Left ventricle myocardium superior (tissue), 1 donor: ENCODE measurements at places on chromosomes 2 and 18. TPM values are rescaled to one million over a fixed set of nuclear protein-coding genes. Genes with fewer than 3 reads are reported as not detected.

- no peak for DNase-seq
Observed at GRCh38 chr18:34870555-34871310, 160.6 kb downstream of the DTNA start.

GRCh38 chr2:206657087-206657486 lies 14.8 kb downstream of the FAM237A start:
- DNase-seq = no peak

The MBOAT2 gene
- total RNA-seq = 15.5 TPM

- DNase-seq = peak; percentile 79
Observed at GRCh38 chr2:24456599-24457556, 34.2 kb upstream of the NCOA1 start.

- no peak for DNase-seq
Observed at GRCh38 chr2:39145906-39146421, 25.1 kb upstream of the SOS1 start.

The PLGLB2 gene
- total RNA-seq = 1.7 TPM

- no peak for DNase-seq
Observed at GRCh38 chr18:30501594-30501993, 540.9 kb downstream of the DSC3 start.

DNA sequence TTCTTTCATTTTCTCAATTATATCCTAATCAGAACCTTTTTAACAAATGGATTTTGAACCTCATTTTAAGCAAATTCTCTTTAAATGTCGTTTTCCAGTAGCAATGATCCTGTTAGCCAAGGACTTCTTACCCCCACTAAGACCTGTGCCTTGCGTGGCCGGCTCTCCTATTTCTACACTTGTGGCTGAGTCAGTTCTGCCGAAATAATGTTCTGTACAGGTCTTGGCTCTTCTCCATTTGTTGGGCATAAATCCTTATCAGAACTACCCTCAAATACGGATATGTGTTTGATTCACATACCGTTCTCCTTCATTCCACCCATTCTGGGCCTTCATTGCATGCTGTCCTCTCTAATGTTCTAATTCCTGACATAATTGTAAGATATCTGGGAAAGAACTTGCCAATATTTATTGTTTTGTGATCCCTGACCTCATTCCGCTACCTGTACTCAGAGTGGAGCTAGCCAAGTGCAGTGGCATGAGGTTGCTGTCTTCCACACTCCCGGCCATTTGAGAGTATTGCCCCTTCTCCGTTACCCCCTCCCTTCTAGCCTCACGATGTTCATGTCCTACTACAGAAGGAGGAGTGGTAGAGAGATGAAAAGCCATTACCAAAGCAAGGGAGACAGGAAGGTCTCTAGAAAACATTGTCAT lies 78.7 kb downstream of the MYOM1 start:
- DNase-seq = no peak

- DNase-seq = no peak
Observed at GRCh38 chr2:168401771-168402170, 54.3 kb upstream of the CERS6 start.

DNA sequence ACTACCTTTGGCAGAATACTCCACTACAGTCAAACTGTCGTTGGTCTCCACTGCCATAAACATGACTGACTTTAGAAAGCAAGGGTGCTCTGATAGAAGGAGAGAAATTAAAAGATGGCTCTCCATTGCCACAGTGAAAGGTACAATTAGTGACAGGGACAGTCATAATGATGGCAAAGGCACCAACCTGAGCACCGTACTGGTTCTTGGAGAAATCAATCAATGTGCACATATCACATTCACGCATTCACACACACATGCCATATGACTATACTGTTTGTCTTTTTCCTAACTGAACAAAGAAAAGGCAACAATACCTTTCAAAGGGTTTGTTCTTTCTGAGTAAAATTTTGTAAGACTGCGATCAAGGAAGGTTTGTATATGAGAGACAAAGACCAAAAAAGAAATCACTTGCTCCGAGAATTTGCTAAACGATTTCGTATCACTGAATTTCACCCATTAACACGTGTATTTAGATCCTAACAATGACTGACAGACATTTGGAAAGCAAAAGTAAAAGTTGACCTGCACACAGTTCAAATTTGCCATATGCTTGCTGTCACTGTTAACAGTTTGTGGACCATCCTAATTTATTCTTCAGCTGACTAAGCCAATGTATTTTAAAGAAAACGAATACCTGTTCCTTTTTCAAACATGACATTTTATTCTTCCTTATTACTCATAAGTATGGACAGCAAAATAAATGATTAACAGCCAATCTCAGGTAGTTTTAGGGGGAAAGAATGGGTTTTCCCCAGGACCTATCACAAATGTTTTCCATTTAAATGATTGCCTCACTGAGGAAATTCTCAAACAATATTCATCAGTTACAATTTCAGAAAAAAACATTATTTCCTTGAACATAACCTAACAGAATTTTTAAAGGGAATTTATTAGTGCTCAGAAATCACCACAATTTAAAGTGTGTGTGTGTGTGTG lies 644.4 kb downstream of the ZEB2 start:
- DNase-seq = no peak

The TUBA4B gene
- total RNA-seq = not detected

- DNase-seq = peak; percentile 34
Observed at GRCh38 chr2:197675711-197676188, 363 bp upstream of the RFTN2 start.

The CD8B2 gene
- not detected for total RNA-seq

- peak; percentile 88 for DNase-seq
Observed at GRCh38 chr2:73970850-73971471, 13.7 kb upstream of the TET3 start.

DNA sequence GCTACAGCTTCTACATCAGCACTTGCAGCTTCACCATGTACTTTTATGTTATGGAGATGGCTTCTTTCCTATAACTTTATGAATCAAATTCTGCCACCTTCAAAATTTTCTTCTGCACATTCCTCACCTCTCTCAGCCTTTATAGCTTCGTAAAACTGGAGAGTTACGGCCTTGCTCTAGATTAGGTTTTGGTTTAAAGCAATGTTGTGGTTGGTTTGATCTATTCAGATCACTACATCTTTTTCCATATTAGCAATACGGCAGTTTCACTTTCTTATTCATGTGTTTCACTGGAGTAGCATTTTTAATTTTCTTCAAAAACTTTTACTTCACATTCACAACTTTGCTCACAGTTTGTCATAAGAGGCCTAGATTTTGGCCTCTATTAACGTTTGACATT lies 242.9 kb upstream of the GYPC start:
- DNase-seq = no peak

The MRO gene
- total RNA-seq = 4.0 TPM

DNA sequence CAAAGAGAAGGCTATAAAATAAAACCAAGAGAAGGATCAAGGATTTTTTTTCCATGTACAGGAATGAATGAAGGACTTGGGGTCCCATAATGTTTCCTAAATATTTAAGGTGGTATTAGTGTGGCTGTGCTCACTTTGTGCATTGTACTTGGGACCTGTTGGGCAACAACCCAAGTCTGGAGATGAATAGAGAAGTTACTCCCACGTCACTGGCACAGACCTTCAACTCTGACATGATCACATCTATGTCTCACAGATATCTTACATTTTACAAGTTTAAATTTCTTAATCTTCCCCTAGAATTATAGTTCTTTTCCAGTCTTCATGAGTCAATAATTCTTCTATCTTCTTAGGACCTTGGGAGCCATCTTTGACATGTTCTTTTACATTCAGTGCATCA lies 133.4 kb downstream of the PLCL1 start:
- no peak for DNase-seq

DNA sequence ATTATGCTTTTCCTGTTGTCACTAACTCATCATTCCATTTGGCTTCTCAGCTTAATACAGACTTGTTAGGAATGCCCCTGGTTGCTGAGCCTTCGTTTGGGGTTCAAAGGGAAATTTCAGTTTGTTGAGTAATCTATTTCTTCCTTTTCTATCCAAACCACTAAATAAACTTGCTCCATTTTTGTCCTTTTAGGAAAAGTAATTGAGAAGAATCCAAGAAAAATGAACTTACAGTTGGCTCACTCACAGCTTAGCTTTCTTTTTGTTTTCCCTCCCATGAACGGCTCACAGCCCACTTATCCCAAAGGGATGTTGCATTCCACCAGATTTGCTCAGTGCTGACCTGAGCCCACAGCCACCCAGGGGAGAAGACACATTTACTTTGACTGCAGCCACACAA lies 73.9 kb downstream of the SOX11 start:
- DNase-seq = no peak

- DNase-seq = no peak
Observed at GRCh38 chr2:220937245-220937644, 634.9 kb downstream of the EPHA4 start.

GRCh38 chr2:47264143-47264542 lies 109.0 kb upstream of the STPG4 start:
- DNase-seq = no peak

The BZW1 gene
- total RNA-seq = 71.2 TPM

DNA sequence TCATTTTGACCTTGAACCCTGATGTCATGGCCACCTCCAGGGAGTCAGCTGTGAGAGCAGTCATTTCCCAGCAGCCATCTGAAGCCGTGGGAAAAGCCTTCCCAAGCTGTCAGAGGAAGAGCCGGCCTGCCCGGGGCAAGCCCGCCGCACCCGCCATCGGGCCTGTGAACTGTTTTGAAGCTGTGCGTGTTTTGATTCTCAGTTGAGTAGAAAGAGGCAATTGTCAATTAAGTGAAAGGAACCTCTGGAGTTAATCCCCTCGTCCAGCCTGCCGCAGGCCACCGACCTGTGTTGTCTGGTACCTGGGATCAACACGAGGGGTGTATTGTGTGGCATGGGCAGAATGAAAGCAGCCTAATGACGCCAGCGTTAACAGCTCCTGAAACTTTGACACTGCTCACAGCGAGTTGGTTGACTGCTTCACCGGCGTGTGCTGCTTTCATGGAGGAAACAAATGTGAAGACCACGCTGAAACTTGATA lies 318.4 kb downstream of the AGAP1 start:
- DNase-seq = no peak

DNA sequence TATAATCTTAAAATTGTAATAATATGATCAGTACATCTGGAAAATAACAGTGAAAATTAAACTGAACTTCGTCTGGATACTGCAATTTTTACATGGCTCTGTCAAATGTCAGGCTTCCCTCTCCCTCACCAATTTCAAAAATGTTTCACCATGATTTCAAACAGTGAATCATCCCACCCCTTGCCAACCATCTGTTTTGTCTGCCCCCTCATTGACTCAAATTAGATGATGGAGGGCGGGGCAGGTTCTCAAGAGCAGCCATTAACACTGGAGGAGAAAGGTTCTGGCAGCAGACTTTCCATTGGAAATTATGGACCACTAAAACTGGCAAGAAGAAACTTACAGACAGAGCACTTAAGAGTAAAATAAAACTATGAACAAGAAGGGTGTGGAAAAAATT lies 1195.7 kb upstream of the ZEB2 start:
- DNase-seq = no peak

GRCh38 chr2:189047171-189047888 lies 73.2 kb downstream of the COL3A1 start:
- no peak for DNase-seq

GRCh38 chr2:219385958-219386520 lies 1.7 kb downstream of the DNPEP start:
- peak; percentile 41 for DNase-seq

- DNase-seq = no peak
Observed at GRCh38 chr2:170736628-170737027, 21.5 kb downstream of the SP5 start.

DNA sequence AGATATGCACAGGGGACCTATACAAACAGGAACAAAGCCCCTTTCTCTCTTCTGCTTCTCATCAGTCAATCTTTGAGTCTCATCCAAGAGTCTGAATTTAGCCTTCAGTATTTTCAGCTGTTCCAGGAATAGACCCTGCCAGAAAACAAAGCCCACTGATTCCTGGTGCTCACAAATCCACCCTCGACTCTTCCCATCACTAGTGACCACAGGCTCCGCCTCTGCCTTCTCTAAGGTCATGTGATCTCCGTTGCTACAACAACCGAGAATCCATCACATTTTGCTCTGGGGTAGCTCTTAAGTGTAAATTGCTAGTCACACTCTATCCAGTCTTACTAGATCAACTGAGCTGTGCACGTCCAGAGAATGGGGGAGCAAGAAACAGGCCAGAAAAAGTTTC lies 46.4 kb upstream of the SPTBN1 start:
- no peak for DNase-seq

The CHST10 gene
- total RNA-seq = 10.7 TPM

- DNase-seq = no peak
Observed at GRCh38 chr2:56034258-56034657, 110.7 kb upstream of the EFEMP1 start.

- DNase-seq = no peak
Observed at GRCh38 chr2:209556354-209556961, 132.6 kb downstream of the MAP2 start.

- peak; percentile 69 for DNase-seq
Observed at GRCh38 chr18:23237524-23238151, 102.4 kb downstream of the CABLES1 start.

The GALNT5 gene
- 0.07 TPM for total RNA-seq

The MAL gene
- 3.9 TPM for total RNA-seq

The TBR1 gene
- not detected for total RNA-seq

- no peak for DNase-seq
Observed at GRCh38 chr2:8134473-8134932, 547.4 kb upstream of the ID2 start.

The COL5A2 gene
- 8.1 TPM for total RNA-seq

The ANKZF1 gene
- total RNA-seq = 30.4 TPM

- DNase-seq = peak; percentile 44
Observed at GRCh38 chr18:58255701-58256311, 211.8 kb downstream of the NEDD4L start.

- DNase-seq = no peak
Observed at GRCh38 chr18:31424383-31424988, 23.1 kb upstream of the DSG3 start.

The DNAJC5G gene
- total RNA-seq = 2.1 TPM

GRCh38 chr2:196961889-196962288 lies 35.4 kb upstream of the PGAP1 start:
- DNase-seq = no peak

GRCh38 chr2:236915726-236916125 lies 170.0 kb upstream of the COPS8 start:
- no peak for DNase-seq

GRCh38 chr18:45012286-45012685 lies 331.6 kb downstream of the SETBP1 start:
- DNase-seq = no peak

GRCh38 chr2:103161456-103162289 lies 399.8 kb downstream of the TMEM182 start:
- DNase-seq = no peak

DNA sequence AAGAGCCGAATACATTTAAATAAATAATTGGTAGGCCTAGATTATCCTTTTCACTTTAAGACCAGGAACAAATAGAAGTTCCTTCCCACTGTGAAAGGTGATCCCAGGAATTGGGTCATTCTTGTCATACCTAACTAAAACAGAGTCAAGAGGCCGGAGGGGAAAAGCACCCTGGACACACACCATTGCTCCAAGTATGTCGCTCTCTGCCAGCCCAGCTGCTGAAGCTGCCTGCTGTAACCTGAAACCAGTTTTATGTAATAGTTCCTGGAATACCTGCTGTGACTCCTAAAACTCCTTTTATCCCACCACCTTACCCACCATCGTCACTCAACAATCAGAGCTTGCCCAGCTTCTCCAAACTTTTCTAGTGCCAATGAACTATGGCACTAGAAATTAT lies 217.1 kb downstream of the PTPRM start:
- no peak for DNase-seq

- no peak for DNase-seq
Observed at GRCh38 chr2:105573490-105573889, 171.2 kb upstream of the NCK2 start.
